Smooth muscle cell of the brain vasculature (primary cell): ENCODE measurements at places on chromosomes 7 and 10.

DNA sequence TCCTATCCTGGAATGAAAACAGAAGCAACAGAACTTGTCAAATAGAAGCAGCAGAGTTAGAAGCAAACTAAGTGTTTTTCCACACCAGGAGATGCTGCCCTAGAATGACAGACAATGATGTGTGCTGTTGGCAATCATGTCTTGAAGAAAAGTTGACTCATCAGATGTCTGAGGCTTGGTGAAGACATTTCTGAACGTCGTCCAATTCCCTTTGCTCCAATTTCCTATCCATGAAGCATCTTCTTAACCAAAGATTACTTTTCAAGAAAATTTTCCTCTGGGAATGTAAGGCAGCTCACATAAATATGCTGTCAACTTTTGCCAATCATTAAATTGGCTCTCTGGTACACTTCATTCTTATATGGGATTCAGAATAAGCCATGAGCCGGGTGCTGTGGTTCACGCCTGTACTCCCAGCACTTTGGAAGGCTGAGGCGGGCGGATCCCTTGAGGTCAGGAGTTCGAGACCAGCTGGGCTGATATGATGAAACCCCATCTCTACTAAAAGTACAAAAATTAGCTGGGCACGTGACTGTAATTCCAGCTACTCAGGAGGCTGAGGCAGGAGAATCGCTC lies 34.6 kb downstream of the MALSU1 start:
- DNase-seq: peak; percentile 71

DNA sequence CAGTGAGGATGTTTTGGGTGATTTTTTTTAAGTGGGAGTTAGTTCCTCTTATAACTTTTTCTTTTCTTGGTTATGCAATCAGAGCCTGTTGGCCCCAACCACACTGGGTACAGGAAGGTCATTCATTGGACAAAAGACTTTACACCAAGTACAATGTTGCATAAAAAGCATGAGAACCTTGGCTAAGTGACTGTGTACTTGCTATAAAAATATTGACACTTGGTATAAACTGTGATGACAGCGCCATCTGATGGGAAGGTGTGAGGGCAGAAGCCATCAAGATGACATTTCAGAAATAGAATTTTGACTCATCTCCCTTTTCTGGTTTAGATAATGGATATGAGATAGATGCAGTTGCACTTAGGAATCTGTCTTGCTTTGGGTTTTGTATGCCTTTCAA lies 126.4 kb upstream of the CCDC6 start:
- peak; percentile 9 for DNase-seq

DNA sequence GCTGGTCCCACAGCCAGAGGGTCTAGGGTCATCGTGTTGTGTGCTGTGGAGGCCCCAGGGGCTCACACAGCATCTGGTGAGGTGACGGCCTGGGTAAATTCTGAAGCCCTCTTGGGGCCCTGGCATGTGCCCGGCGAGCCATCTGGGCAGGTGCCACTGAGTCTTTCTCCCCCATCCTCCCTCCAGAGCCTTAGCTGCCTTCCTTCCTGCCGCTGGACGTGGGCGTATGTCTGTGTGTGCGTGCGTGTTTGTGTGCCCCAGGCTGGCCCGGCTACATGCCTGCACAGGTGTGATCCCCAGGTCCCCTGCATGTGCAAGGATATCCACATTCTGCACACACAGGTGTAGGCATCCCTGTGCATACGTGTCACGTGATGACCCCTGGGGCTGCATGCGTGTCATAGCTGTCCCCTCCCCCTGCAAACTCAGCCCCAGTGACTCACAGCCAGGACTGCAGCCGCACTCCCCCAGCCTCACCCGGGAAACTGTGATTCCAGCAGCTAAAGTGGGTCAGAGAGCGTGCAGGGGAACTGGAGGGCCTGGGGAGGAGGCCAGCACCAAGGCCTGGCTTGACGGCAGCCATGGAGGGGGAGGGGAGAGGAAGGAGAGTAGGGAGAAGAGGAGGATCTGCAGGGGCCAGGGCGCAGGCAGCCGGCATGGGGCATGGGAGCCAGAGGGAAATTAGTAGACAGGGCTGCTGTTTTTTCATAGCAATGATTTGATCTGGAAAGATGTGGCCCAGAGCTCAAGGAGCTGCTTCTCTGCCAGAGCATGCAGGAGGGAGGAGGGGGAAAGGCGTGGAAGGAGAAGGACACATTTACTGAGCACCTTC lies 46.4 kb downstream of the ELFN1 start:
- DNase-seq: no peak

DNA sequence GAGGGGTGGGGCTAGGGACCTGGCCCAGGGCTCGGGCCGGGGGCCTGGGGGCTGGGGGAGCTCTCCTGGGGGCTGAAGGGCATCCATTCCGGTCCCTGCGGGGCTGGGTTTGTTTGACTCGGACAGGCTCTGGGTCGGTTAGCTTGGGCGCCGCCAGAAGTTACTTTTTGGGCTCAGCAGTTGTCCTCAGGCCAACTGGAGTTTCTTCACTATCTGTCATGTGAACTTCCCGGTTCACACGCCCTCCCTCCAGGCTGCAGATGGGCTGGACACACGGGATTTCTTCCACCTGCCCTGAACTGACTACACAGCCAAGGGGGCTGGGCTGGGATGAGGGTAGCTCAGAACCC lies 3.8 kb downstream of the SLC4A2 start:
- DNase-seq: no peak

DNA sequence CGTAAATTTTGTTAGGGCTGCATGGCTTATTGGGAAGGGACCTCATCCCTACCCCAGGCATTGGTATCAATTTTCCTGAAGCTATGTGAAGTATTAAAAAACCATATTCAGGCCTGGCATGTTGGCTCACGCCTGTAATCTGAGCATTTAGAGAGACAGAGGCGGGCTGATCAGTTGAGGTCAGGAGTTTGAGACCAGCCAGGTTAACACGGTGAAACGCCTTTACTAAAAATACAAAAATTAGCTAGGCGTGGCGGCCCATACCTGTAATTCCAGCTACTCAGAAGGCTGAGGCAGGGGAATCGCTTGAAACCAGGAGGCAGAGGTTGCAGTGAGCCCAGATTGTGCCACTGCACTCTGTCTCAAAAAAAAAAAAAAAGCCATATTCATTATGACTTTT lies 7.1 kb downstream of the TASOR2 start:
- DNase-seq: no peak

GRCh38 chr10:4780782-4781181 lies 45.2 kb upstream of the AKR1E2 start:
- DNase-seq: no peak

DNA sequence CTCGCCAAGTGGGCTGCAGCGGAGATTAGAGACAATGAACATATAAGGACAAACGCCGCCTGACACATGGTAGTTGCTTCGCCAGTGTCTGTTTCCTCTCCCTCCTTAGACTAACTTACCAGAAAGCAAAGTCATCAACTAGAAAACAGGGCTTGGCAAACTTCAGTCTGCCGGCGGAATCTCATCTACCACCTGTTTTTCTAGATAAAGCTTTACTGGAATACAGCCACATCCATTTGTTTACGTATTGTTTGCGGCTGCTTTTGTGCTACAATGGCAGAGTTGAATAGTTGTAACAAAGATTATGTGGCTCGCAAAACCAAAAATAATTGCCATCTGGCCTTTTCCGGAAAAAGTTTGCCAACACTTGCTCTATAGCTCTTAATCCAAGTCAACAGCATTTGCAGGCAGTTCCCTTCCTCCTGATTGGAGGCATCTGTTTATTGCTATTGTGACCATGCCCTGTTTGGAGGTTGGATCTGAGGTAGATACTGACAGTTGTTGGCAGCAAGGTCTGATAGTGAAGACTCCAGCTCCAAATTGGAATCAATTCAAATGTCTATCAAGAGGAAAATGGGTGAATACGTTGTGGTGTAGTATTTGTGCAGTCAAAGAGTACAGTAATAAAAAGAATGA lies 260.6 kb downstream of the POU6F2 start:
- DNase-seq: no peak

- DNase-seq: no peak
Measured at GRCh38 chr10:124119946-124120345, 26.5 kb upstream of the CHST15 start.

- DNase-seq: peak; percentile 62
Measured at GRCh38 chr10:124221356-124222317, 128.2 kb upstream of the CHST15 start.

DNA sequence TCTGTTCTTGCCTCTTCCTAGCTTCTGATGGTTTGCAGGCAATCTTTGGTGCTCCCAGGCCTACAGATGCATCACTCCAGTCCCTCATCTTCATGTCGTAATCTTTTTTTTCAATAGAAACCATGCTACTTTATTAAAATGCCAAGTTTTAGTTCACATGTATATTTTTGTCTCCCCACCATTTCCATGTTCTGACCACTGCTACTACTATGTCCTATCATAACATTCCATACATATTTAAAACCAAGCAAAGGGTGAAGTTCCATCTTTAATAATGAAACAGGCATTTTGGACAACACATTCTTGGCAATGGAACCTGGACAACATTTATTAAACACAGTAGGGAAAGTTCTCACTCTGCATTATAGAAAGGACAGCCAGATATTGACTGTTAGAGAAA lies 58.8 kb downstream of the ZNF518A start:
- DNase-seq: no peak

- DNase-seq: no peak
Measured at GRCh38 chr7:22759721-22760120, 32.7 kb downstream of the IL6 start.

GRCh38 chr10:96618653-96619052 lies 31.8 kb upstream of the TM9SF3 start:
- DNase-seq: no peak

DNA sequence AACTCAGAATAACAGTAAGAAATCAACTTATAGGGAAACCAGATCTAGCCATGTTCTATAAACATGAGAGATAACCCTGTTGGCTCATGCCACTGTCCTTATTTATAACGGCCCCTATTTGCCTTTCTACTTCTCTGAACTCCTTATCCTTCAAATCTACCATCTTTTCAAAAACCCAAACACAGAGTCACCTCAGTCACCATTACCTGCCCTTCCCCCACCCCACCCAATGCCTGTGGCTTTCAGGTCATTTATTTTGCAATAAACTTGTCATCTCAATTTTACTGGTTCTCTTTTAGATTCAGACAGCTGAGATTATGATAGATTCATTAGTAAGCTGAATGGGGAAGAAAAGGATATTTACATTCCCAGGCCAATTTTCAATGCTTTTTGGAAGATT lies 53.6 kb downstream of the KMT2C start:
- DNase-seq: no peak

- no peak for DNase-seq
Measured at GRCh38 chr10:22752272-22752889, 38.0 kb upstream of the PIP4K2A start.

GRCh38 chr10:55311848-55312635 lies 511.0 kb upstream of the PCDH15 start:
- no peak for DNase-seq

DNA sequence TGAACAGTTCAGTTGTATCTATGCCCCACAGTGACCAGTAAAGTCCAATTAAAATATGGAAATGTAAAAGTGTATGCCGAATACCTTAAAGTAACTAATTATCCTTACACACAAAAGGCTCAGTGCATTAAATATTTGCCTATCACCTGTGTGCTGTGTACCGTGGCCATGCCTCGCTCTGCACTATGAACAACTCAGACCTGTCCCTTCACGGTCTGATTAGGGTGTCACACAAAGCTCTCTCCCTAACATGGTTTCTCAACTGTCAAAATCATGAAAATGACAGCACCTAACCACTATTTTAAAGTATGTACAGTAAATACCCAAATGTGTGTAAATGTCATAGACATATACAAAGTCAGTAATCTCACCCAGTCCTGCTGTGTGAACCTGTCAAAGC lies 43.1 kb downstream of the STK17A start:
- no peak for DNase-seq
